ENCODE measurements at places on chromosomes 16 and 17. TPM values are rescaled to one million over a fixed set of nuclear protein-coding genes. Genes with fewer than 3 reads are reported as not detected.

- H3K4me1 ChIP-seq = peaks cover 19% of the 10 kb centered on the region
- no peak overlapping the region for H3K27ac ChIP-seq
- no peak overlapping the region for H3K4me3 ChIP-seq
- H3K27me3 ChIP-seq = peaks cover 2% of the 10 kb centered on the region
- H3K36me3 ChIP-seq = no peaks in the 10 kb centered on the region
Observed at GRCh38 chr17:76145231-76146052, 4.4 kb upstream of the FOXJ1 start.

DNA sequence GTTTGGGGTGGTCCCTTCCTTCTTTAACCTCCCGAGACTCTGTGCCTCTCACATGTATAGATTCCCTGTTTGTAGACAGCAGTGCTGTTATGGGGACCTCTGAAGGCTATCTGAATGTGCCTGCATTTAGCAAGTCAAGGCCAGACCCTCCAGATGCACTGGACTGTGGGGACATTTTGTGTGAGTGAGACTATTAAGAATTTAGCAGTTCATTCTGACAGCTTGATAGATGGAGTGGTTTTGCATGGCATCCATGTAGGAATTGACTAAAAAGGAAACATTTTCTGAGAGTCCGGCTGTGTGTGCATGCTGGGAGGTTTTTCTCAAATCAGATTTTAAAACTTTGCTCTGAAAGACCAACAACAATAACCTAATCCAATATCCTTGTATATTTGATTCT is 226.3 kb downstream of the MSI2 start:
- no peaks in the 10 kb centered on the region for H3K36me3 ChIP-seq
- H3K4me3 ChIP-seq = no peak overlapping the region
- DNase-seq = no peak
- no peaks in the 10 kb centered on the region for H3K27me3 ChIP-seq
- H3K4me1 ChIP-seq = peaks cover 11% of the 10 kb centered on the region

GRCh38 chr16:87791295-87792204 is 25.8 kb upstream of the KLHDC4 start:
- no peak overlapping the region for H3K27ac ChIP-seq
- H3K4me3 ChIP-seq = no peak overlapping the region
- DNase-seq = no peak
- no peaks in the 10 kb centered on the region for H3K4me1 ChIP-seq

DNA sequence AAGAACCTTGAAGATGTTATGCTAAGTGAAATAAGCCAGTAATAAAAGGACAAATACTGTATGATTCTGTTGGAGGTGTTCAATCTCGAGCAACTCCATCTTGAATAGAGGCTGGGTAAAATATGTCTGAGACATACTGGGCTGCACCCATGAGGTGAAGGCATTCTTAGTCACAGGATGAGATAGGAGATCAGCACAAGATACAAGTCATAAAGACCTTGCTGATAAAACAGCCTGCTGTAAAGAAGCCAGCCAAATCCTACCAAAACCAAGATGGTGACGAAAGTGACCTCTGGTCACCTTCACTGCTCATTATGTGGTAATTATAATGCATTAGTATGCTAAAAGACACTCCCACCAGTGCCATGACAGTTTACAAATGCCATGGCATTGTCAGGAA is 98.1 kb downstream of the RGS9 start:
- no peak for DNase-seq
- H3K27ac ChIP-seq = no peak overlapping the region
- H3K27me3 ChIP-seq = no peaks in the 10 kb centered on the region
- peaks cover 2% of the 10 kb centered on the region for H3K4me1 ChIP-seq
- H3K36me3 ChIP-seq = no peaks in the 10 kb centered on the region

DNA sequence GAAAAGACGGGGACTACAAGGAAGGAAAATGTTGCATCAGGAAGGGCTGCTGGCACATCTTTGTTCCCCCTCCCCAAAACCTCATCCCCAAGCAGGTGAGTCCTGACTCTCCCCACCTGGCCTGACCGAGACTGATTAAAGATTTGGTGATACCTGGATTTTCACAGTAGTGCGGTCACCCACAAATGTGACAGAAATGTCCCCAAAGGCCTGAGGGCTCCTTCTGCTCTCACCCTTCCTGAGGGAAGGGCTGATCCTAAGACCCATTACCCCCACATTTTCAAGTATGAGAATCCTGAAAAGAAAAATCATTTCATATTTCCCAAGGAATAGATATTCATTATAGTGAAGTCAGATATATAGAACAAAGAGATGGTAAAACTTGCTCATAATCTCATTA is 28.8 kb downstream of the TBC1D3B start:
- no peak overlapping the region for H3K27ac ChIP-seq
- H3K4me3 ChIP-seq = no peak overlapping the region
- no peaks in the 10 kb centered on the region for H3K4me1 ChIP-seq
- no peaks in the 10 kb centered on the region for H3K36me3 ChIP-seq

- H3K36me3 ChIP-seq = no peaks in the 10 kb centered on the region
- H3K27ac ChIP-seq = no peak overlapping the region
- H3K4me1 ChIP-seq = no peaks in the 10 kb centered on the region
- no peak for DNase-seq
Observed at GRCh38 chr17:73513426-73513825, 130.8 kb downstream of the SDK2 start.

GRCh38 chr17:76914937-76915336 is 46.7 kb downstream of the MGAT5B start:
- no peaks in the 10 kb centered on the region for H3K27me3 ChIP-seq
- no peak for DNase-seq
- H3K36me3 ChIP-seq = no peaks in the 10 kb centered on the region
- H3K4me3 ChIP-seq = no peak overlapping the region
- H3K27ac ChIP-seq = no peak overlapping the region

GRCh38 chr17:42051645-42052044 is 1.2 kb upstream of the C17orf113 start:
- no peak overlapping the region for H3K27ac ChIP-seq
- no peaks in the 10 kb centered on the region for H3K4me1 ChIP-seq
- no peaks in the 10 kb centered on the region for H3K36me3 ChIP-seq
- no peak for DNase-seq
- no peak overlapping the region for H3K4me3 ChIP-seq

Gene KRTAP3-2
- total RNA-seq = not detected

Gene ASIC2
- not detected for total RNA-seq

Gene SUPT4H1
- 70.9 TPM for total RNA-seq

Gene GP2
- total RNA-seq = not detected

Gene CCL2
- total RNA-seq = 238 TPM
